ENCODE measurements at places on chromosomes 13 and 19. TPM values are rescaled to one million over a fixed set of nuclear protein-coding genes. Genes with fewer than 3 reads are reported as not detected.

DNA sequence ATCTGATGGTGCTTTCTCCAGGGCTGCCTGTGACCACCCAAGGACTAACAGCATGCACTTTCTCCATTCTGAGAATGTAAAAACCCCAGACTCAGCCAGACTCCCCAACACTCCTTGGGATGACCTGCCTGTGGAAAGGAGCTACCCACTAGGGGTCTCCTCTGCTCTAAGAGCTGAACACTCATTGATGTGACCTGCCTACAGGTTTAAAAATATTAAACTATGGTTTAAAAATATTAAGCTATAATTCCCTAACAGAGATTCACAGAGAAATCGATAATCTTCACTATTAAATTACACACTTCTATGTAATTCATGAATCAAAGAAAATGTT, 696.2 kb upstream of the SLITRK5 start:
- H3K27me3 ChIP-seq, result no peaks in the 10 kb centered on the region
- no peaks in the 10 kb centered on the region for H3K36me3 ChIP-seq
- no peaks in the 10 kb centered on the region for H3K4me1 ChIP-seq

DNA sequence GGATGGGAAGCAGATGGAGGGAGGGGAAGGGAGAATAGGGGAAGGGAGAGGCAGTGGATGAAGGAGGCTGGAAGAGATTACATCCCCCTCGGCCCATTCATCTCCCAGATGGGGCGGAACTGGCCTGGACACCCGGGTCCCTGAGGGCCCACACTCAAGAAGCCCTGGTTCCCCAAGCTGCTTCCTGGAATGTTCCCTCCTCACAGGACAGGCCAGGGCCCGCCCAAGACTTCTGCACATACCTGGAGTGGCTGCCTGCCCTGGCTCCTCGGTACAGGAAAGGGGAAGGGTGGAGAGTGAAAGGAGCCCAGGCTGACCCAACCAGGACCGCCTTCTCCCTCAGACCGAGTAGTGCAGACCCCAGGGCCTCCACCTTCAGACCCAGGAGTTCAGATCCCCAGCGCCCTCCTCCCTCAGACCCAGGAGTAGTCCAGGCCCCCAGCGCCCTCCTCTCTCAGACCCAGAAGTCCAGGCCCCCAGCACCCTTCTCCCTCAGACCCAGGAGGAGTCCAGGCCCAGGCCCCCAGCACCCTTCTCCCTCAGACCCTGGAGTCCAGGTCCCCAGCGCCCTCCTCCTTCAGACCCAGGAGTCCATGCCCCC, 489 bp downstream of the NTF4 start:
- no peak for DNase-seq
- peaks cover 89% of the 10 kb centered on the region for H3K27me3 ChIP-seq
- H3K27ac ChIP-seq, result no peak overlapping the region

- H3K27ac ChIP-seq, result peak overlapping the region; percentile 57
- H3K4me1 ChIP-seq, result peaks cover 12% of the 10 kb centered on the region
- peak overlapping the region; percentile 100 for H3K4me3 ChIP-seq
Observed at GRCh38 chr19:3357992-3358688, 8.2 kb upstream of the NFIC start.

DNA sequence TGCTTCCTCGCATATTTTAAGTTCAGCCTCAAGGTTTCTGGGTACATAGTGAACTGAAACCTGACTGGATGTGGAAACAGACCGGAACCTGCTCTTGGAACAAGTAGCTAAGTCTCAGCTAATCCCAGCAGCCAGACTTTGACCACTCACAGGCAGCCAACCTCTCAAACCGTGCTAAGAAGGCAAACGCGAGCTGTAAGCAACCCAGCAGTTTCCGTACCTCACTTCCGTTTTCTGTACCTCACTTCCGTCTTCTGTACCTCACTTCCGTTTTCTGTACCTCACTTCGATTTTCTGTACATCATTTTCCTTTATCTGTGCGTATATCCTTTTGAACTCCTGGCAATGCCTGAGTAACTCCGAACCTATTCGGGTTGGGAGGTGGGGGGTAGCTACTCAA, 96.8 kb downstream of the SUCLA2 start:
- DNase-seq, result no peak
- H3K36me3 ChIP-seq, result peaks cover 23% of the 10 kb centered on the region
- H3K27me3 ChIP-seq, result no peaks in the 10 kb centered on the region
- no peaks in the 10 kb centered on the region for H3K4me1 ChIP-seq

GRCh38 chr13:75736173-75736572, 100.0 kb downstream of the LMO7 start:
- H3K4me3 ChIP-seq, result no peak overlapping the region
- H3K27ac ChIP-seq, result no peak overlapping the region
- H3K27me3 ChIP-seq, result no peaks in the 10 kb centered on the region
- no peaks in the 10 kb centered on the region for H3K4me1 ChIP-seq

- H3K4me1 ChIP-seq, result no peaks in the 10 kb centered on the region
- H3K36me3 ChIP-seq, result no peaks in the 10 kb centered on the region
- no peak overlapping the region for H3K4me3 ChIP-seq
- DNase-seq, result no peak
- no peak overlapping the region for H3K27ac ChIP-seq
- no peaks in the 10 kb centered on the region for H3K27me3 ChIP-seq
Observed at GRCh38 chr13:36086117-36086516, 45.1 kb downstream of the DCLK1 start.

GRCh38 chr13:25170554-25171111, 1.5 kb downstream of the AMER2 start:
- no peaks in the 10 kb centered on the region for H3K27me3 ChIP-seq
- H3K36me3 ChIP-seq, result no peaks in the 10 kb centered on the region
- H3K27ac ChIP-seq, result no peak overlapping the region
- DNase-seq, result no peak

DNA sequence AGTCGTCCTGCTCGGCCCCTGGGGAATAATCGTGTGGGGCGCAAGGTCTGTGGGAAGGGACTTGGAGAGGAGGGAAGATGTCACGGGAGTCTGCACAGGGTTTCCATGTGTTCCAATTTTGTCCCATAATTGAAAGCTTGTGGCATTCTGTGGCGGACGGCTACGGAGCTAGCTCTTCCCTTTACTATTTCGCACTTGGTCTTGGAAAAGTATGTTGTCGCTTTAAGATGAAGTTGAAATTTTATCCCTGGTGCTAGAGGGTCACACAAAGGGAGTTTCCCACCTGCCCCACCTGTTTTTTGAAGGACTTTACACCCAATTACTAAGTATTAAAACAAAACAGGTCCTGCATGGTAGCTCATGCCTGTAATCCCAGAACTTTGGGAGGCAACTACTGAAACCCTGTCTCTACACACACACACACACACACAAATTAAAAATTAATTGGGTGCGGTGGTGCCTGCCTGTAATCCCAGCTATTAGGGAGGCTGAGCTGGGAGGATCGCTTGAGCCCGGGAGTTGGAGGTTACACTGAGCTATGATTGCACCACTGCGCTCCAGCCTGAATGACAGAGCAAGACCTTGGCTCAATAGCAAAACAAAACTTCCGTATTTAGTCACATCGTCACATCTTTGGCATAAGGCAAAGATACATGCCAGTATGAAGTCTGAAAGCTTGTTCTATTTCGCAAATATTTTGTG, 967 bp upstream of the TPT1 start:
- H3K4me3 ChIP-seq, result peak overlapping the region; percentile 100
- H3K27me3 ChIP-seq, result no peaks in the 10 kb centered on the region
- H3K36me3 ChIP-seq, result no peaks in the 10 kb centered on the region
- peaks cover 45% of the 10 kb centered on the region for H3K4me1 ChIP-seq
- DNase-seq, result peak; percentile 29

DNA sequence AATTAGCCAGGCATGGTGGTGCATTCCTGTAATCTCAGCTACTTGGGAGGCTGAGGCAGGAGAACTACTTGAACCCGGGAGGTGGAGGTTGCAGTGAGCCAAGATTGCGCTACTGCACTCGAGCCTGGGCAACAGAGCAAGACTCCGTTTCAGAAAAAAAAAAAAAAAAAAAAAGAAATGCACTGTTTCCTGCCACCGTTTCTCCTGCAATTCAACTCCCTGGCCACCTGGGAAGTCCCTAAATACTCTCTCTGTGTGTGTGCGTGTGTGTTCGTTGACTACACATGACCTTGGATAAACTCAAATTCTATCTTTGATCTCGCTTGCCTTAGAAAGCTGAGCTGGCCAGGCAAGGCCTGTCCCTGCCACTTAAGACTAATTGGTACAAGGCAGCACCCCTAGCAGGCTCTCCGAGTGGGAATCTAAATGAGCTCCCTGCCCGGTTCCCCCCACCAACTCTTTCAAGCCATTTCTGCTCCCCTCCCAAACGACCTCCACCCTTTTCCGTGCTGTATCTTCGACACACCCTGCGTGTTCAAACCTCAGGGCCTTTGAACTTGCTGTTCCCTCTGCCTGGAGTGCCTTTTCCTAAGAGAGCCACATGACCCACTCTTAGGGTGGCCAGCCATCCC, 5.2 kb upstream of the BCAT2 start:
- no peaks in the 10 kb centered on the region for H3K36me3 ChIP-seq
- DNase-seq, result no peak
- no peaks in the 10 kb centered on the region for H3K27me3 ChIP-seq
- H3K4me3 ChIP-seq, result no peak overlapping the region
- peaks cover 6% of the 10 kb centered on the region for H3K4me1 ChIP-seq

GRCh38 chr19:37218592-37218935, 550 bp downstream of the ZNF383 start:
- H3K36me3 ChIP-seq, result peaks cover 44% of the 10 kb centered on the region
- H3K27ac ChIP-seq, result peak overlapping the region; percentile 96
- H3K4me3 ChIP-seq, result peak overlapping the region; percentile 82
- H3K27me3 ChIP-seq, result no peaks in the 10 kb centered on the region
- H3K4me1 ChIP-seq, result peaks cover 5% of the 10 kb centered on the region
- DNase-seq, result no peak

DNA sequence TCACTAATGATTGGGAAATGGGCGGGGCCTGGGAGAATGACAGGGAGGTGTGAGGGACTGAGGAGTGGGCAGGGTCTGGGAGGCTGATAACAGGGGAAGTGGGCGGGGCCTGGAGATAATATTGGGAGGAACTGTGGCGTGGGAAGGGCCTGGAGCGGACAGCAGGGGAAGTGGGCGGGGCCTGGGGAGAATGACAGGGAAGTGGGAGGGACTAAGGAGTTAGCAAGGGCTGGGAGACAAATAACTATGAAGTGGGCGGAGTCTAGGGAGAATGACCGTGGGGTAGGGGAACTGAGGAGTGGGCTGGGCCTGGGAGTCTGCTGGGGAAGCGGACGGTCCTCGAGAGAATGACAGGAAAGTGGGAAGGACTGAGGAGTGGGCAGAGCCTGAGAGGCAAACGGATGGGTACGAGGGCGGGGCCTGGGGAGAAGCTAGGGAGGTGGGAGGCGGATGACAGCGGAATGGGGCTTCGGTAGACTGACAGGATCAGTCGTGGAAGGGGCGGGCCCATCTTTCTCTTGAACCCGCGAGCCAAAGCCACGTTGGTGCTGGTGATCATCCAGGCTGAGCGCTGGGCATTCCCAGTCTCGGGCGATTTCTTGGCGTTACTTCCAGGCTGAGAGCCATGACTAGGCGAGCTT, 14.0 kb upstream of the TUBB4A start:
- peak overlapping the region; percentile 86 for H3K27ac ChIP-seq
- no peaks in the 10 kb centered on the region for H3K36me3 ChIP-seq
- peak overlapping the region; percentile 61 for H3K4me3 ChIP-seq
- H3K4me1 ChIP-seq, result peaks cover 20% of the 10 kb centered on the region
- no peaks in the 10 kb centered on the region for H3K27me3 ChIP-seq
- DNase-seq, result peak; percentile 86

GRCh38 chr19:11970174-11970573, 5.3 kb downstream of the ZNF763 start:
- H3K36me3 ChIP-seq, result peaks cover 10% of the 10 kb centered on the region
- H3K4me3 ChIP-seq, result no peak overlapping the region
- H3K27ac ChIP-seq, result no peak overlapping the region
- H3K4me1 ChIP-seq, result no peaks in the 10 kb centered on the region
- H3K27me3 ChIP-seq, result no peaks in the 10 kb centered on the region

- no peaks in the 10 kb centered on the region for H3K36me3 ChIP-seq
- no peak within 1 kb of the TSS for H3K27ac ChIP-seq
- no peak within 1 kb of the TSS for H3K4me3 ChIP-seq
- DNase-seq, result no peak
- no peaks in the 10 kb centered on the region for H3K27me3 ChIP-seq
Observed at GRCh38 chr19:14674764-14675163, at the start of gene ADGRE3. ADGRE3 (minus strand) TSS chr19:14674844; CDS start chr19:14674770, 74 bp downstream.

GRCh38 chr19:51784922-51785690, 9.9 kb upstream of the FPR3 start:
- H3K27ac ChIP-seq, result no peak overlapping the region
- H3K36me3 ChIP-seq, result no peaks in the 10 kb centered on the region
- DNase-seq, result peak; percentile 58
- no peaks in the 10 kb centered on the region for H3K4me1 ChIP-seq
- H3K27me3 ChIP-seq, result no peaks in the 10 kb centered on the region

DNA sequence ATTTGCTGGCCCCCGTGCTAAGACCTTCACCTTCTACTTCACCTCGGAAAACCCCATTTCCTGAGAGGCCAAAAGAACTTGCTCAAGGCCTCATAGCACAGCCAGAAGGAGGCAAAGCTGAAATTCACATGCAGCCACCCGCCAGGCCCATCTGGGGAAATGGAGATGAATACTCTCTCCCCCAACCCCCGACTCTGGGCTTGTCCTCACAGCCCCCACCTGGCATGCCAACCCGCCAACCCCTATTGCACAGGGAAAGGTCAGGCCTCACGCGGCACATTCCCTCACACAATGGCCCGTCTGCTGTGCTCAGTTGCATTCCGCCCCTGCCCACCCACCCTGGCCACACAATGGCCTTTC, 3.2 kb downstream of the PRX start:
- no peaks in the 10 kb centered on the region for H3K4me1 ChIP-seq
- no peaks in the 10 kb centered on the region for H3K27me3 ChIP-seq
- no peak overlapping the region for H3K4me3 ChIP-seq

- no peak overlapping the region for H3K4me3 ChIP-seq
- H3K27me3 ChIP-seq, result peaks cover 11% of the 10 kb centered on the region
- DNase-seq, result no peak
- H3K36me3 ChIP-seq, result no peaks in the 10 kb centered on the region
- no peak overlapping the region for H3K27ac ChIP-seq
Observed at GRCh38 chr13:99119656-99120055, 81.0 kb upstream of the UBAC2 start.

DNA sequence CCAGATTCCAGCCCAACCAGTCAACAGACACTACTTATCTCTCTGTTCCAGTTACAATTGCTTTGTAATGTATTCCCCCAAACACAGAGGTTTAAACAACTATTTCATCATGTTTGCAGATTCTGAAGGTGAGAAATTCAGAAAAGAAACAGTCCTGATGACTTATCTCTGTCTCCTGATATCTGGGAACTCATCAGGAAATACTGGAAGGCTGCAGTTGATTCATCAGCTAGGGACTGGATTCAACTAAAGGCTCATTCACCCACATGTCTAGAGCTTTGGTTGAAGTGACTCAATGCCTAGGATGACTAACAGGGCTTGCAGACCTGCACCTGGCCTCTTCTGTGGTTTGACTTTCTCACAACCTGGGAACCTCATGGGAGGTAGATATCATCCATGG, 56.6 kb upstream of the GPC6 start:
- H3K4me1 ChIP-seq, result no peaks in the 10 kb centered on the region
- DNase-seq, result no peak
- no peak overlapping the region for H3K27ac ChIP-seq
- H3K27me3 ChIP-seq, result no peaks in the 10 kb centered on the region
- H3K4me3 ChIP-seq, result no peak overlapping the region
- H3K36me3 ChIP-seq, result no peaks in the 10 kb centered on the region

- no peak for DNase-seq
- H3K36me3 ChIP-seq, result no peaks in the 10 kb centered on the region
- peaks cover 8% of the 10 kb centered on the region for H3K4me1 ChIP-seq
Observed at GRCh38 chr13:80389073-80390038, 48.4 kb upstream of the SPRY2 start.

Gene STK11
- 73.9 TPM for total RNA-seq

Gene MEIS3
- total RNA-seq, result 11.5 TPM

Gene FCHO1
- total RNA-seq, result 1.7 TPM

Gene GFY
- not detected for total RNA-seq

Gene MEF2B
- total RNA-seq, result not detected

Data from tibial nerve (tissue), 4 donors.